Upper lobe of right lung (tissue), 1 donor: ENCODE measurements at places on chromosomes 2 and 18. TPM values are rescaled to one million over a fixed set of nuclear protein-coding genes. Genes with fewer than 3 reads are reported as not detected.

Gene DYNAP
- total RNA-seq, result not detected

Gene CHST9
- 0.03 TPM for total RNA-seq

Gene NT5C1B
- total RNA-seq, result not detected

Gene SP140L
- total RNA-seq, result 27.2 TPM

Gene AQP12B
- not detected for total RNA-seq

Gene KIAA2012
- not detected for total RNA-seq

Gene TEKT4
- total RNA-seq, result not detected
